CD4-positive, alpha-beta T cell treated with Interleukin-4 for 4 hours (primary cell): ENCODE measurements at places on chromosomes 6 and 20.

DNA sequence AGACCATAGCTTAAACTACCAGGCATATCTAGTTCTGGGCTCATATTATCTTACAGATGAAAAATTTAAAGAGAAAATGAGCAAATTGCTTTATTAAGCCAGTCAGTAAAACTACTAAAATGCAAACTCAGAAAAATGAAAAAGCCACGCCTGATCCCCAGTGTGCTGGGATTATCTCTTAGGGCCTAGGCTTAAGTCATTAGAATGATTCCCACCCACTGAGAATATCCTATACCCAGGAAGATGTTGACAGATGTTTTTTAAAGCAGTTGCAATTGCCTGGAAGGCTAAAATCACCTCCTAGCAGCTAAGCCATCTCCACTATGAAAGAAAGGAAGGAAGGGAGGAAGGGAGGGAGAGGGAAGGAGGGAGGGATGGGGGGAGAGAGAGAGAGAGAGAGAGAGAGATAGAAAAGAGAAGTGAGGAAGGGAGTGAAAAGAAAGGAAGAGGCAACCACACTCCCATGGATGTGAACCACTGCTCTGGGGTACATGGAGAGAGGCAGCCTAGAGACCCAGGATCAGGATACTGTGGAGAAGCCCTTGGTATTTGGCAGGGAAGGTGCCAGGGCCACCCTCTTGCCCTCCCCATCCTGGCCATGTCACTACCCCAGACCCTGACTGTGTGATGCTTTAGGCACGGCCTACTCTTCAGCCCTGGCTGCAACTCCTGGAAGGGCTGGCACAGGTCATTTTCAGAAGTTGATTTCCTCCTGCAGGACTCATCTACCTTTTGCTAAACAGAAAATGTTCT lies 21.9 kb downstream of the NEDD9 start:
- DNase-seq: no peak

DNA sequence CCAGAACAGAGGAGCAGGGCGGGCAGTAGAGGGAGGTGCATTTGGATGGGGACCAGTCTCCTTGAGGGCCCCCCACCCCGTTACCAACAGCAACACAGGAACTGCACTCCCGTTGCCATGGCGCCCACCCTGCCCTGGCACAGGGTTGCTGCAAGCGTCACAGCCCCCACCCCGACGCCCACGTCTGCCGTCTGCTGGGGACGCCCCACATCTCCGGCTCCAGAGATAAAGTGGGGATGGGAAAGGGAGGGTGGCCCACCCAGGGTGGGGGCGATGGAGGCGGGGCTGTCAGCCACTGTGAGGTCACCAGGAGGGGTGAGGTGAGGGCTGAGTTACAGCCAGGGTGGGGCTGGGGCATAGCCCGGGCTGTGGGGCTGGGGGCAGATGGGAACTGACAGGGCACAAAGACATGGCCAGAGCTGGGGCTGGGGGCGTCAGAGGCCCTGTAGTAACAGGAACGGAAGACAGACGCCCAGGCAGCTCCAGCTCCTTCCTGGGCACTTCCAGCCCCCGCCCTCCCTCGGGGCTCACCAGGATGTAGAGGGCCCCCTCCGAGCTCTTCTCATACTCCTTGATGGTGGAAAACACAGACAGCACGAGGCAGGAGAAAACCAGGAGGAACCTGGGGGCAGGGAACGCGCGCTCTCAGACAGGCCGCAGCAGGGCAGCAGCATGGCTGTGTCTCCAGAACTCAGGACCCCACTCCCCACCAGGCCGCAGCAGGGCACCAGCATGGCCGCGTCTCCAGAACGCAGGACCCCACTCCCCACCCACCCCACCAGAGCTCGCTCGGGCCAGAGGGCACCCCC lies 26.0 kb downstream of the KCNQ2 start:
- no peak for DNase-seq

GRCh38 chr6:17081860-17082508 lies 19.9 kb upstream of the STMND1 start:
- no peak for DNase-seq

GRCh38 chr6:116971959-116972358 lies 94.9 kb downstream of the RFX6 start:
- DNase-seq: peak; percentile 5
